Activated CD8-positive, alpha-beta memory T cell treated with anti-CD3 and anti-CD28 coated beads, Interleukin-2, amount 50 U/mL, for 4 hours (primary cell): ENCODE measurements at places on chromosomes 13 and 19.

DNA sequence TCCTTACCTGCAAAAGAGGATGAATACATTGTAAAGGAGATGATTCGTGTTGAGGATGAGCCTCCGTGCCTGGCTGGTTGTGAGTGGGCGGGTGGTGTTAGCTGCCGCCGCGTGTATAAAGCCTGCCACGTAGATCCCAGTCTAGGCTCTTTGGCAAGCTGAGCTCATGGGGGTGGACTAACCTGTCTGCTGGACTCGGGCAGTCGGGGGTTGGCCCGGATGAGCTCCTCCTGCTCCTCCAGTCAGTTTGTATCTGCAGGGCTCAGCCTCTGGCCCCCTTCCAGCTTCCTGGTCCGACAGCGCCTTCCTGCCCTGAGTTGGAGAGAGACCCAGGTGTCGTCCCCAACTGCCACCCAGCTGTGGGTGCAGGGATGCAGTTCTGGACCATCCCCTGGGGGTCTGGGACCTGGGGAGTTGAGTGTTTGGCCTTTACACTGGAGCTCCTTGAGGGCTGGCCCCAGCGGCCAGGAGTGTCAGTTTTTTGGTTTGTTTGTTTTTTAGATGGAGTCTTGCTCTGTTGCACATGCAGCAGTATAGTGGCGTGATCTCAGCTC is 20.9 kb downstream of the TECR start:
- DNase-seq = no peak

GRCh38 chr19:53147645-53148044 is 11.2 kb downstream of the ZNF347 start:
- no peak for DNase-seq

GRCh38 chr13:78103936-78104335 is 185.3 kb upstream of the EDNRB start:
- no peak for DNase-seq

DNA sequence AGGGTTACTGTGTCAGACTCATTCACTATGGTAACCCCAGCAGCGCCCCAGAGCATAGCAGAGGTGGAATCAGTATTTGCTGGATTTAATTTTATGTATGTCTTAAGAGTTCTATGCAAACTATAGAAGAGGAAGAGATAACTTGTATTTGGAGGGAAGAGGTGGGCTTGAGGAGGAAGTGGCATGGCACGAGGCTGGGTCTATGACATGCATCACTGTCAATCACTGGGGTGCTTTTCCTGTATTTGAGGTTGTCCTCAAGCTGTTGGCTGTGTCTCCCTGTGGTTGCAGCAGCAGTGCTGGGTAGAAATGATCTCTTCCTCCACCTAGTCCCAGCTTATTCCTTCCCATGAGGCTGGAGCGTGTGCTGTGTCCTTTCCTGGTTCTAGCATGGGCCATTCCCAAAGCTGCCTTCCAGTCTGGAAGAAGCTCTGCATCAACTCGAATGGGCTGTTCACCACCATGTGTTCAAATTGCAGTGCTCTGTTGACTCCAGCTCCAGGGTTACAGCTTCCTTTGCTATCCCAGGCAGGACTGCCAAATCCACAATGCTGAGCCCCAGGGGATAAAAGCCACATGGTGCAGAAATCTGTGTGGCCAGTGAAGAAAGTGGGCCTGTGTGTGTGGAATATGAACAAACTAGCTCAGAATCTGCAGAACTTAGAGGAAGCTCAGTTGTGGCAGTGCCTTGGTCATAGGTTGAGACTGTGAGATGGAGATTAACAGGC is 73.1 kb upstream of the MTIF3 start:
- no peak for DNase-seq

DNA sequence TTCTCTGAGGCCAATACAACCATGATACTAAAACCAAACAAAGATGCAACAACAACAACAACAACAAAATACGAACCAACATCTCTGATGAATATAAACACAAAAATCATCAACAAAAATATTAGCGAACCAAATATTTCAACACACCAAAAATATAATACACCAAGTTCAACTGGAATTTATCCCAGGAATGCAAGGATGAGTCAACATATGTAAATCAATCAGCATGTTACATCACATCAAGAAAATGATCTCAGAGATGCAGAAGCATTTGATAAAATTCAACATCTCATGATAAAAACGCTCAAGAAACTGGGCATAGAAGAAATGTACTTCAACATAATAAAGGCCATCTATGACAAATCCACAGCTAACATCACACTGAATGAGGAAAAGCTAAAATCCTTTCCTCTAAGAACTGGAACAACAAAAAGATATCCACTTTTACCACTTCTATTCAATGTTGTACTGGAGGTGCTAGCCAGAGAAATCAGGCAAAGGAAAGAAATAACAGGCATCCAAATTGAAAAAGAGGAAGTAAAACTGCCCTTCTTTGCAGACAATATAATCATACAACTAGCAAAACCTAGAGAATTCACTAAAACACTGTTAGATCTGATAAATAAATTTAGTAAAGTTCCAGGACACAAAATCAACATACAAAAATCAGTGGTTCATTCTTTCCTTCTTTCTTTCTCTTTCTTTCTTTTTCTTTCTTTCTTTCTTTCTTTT is 2448.7 kb upstream of the PCDH20 start:
- DNase-seq = no peak

GRCh38 chr13:33227927-33228647 is 57.5 kb downstream of the STARD13 start:
- DNase-seq = no peak

GRCh38 chr13:19834704-19835103 is 28.7 kb downstream of the ZMYM5 start:
- no peak for DNase-seq

DNA sequence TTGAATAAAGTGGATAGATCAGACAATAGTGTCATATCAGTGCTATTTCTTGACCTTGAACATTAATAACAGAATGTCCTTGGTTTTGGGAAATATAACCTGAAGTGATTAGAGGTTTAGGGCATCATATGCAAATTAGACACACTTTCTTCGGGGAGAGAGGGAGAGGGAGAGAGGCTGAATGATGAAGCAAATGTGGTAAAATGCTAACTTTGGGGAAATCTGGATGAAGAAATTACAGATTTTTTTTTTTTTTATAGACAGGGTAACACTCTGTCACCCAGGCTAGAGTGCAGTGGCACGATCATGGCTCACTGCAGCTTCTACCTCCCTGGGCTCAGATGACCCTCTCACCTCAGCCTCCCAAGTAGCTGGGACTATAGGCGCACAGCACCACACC is 3.9 kb upstream of the NCR1 start:
- DNase-seq = no peak

DNA sequence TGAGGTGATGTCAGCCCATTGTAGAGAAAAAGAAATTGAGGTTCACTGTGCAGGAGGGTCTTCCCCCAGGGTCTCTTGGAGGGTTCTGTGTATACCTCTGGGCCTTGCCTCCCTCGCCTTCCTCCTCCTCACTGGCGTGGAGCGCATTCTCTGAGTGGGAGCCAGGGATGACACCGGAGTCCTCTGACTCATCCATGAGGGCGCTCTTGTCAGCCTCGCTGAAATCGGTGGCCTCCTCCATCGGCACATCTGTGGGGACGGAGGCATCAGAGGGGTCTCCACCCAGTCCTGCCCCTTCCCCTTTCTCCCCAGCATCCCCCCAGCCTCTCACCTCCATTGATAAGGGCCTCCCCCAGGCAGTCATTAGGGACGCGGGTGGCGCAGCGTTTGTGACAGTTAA is 16.2 kb downstream of the PRKD2 start:
- DNase-seq = no peak

DNA sequence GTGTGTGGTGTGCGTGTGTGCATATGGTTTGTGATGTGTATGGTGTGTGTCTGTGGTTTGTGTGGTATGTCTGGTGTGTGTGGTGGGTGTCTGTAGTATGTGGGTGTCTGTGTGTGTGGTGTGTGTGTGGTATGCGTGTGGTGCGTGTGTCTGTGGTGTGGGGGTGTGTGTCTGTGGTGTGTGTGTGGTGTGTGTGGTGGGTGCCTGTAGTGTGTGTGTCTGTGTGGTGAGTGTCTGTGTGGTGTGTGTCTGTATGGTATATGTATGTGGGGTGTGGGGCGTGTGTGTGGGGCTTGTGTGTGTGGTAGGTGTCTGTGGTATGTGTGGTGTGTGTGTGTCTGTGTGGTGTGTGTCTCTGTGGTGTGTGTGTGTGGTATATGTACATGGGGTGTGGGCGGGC is 300.7 kb downstream of the TEX29 start:
- DNase-seq = no peak

DNA sequence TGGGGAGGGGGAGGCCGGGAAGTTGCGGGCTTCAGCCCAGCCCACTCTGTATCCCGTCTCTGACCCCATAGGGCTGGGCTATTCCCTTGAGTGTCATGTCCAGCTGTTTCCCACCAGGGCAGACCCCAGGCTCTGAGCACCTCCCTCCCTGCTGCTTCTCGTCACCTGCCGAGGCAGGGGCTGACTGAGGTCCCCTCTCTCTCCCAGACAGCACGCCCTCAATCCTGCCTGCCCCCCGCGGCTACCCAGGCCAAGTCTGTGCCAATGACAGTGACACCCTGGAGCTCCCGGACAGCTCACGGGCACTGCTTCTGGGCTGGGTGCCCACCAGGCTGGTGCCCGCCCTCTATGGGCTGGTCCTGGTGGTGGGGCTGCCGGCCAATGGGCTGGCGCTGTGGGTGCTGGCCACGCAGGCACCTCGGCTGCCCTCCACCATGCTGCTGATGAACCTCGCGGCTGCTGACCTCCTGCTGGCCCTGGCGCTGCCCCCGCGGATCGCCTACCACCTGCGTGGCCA is 625 bp downstream of the F2RL3 start:
- DNase-seq = no peak

DNA sequence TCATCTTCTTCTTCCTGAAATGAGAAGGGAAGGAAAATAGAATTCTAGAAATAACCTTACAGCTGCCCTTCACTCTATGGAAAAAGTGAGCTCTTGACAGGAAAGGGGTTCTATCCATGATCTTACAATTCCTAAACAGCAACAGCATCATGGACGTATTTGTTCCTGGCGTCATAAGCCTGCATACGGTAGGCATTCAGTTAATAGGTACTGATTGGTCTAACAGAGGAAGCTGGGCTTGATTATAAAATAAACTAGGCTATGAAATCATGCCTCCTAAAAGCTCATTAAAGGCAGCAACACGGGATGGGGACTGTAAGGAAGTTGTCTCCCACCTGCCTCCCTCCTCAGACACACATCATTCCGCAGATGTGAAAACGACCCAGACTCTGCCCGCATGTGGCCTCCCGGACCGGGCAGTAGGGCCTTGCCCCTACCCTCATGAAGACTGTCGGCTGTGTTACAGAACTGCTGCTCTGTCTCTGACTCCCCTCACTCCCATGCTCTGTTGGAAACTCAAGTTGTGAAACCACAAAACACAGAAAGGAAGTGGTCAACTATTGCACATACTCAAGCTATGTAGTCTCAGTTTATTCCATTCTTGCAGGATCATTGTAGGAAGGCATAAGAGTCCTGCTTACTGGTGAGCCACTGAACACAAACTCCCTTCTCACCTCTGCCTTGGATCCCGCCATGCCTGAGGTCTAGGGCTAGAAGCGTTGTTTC is 129.8 kb downstream of the DLEU7 start:
- DNase-seq = no peak

DNA sequence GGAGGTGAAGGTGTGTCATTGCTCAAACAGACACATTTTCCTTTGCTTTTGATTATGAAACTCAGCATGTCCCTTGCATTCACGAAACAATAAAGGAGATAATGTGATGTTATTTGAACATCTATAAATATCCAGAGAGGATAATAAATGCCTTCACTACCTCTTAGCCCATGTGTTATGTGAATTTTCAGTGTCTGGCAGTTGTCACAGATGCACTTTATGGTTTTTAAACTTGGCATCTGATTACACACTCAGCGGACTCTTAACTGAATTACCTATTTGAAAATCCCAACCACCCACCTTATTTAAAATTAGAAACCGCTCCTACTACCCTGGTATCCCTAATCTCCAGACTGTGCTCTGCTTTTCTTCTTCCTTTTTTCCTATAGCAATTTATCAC is 254.2 kb downstream of the COG6 start:
- DNase-seq = no peak

DNA sequence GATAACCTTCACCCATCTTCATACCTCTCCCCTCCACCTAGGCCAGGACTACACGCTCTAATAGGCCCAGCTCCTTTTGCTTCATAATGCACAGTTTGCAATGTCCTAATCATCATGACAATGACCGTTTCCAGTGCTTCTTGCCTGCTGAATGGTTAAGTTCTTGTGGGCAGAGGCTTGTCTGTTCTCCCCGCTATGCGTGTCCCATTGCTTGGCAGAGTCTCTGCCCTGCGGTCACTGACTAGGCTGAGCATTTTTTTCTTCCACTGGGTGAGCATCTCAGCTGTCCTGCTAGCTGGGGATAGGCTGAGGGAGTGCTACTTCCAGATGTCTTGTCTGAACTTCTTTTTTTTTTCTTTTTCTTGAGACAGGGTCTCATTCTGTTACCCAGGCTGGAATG is 314.7 kb downstream of the UQCRFS1 start:
- no peak for DNase-seq

- no peak for DNase-seq
Measured at GRCh38 chr19:14475251-14476073, at the start of gene PTGER1. Gene PTGER1, minus strand, starts transcription at chr19:14475354. Its CDS starts 1,034 bp downstream, at chr19:14474320.

DNA sequence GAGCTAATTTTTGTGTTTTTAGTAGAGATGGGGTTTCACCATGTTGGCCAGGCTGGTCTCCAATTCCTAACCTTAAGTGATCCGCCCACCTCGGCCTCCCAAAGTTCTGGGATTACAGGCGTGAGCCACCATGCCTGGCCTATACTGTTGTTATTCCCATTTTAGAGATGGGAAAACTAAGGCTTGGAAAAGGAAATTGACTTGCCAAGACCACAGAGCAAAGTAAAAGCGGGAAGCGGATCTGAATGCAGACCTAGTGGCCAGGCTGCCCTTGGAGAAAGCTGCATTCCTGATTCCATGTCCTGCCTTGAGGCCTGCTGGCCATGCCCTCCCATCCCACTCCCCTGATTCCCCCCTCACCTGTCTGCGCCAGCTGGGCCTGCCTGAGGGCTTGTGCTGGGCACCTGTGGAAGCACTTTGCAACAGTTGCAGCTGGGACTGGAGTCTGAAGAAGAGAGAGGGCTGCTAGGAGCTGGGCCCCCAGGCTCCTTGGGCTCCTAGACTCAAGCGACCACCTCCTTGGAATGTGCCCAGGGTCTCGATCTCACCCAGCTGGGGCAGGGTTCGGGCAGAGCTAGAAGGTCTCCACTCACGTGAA is 5.7 kb downstream of the PALM3 start:
- no peak for DNase-seq

DNA sequence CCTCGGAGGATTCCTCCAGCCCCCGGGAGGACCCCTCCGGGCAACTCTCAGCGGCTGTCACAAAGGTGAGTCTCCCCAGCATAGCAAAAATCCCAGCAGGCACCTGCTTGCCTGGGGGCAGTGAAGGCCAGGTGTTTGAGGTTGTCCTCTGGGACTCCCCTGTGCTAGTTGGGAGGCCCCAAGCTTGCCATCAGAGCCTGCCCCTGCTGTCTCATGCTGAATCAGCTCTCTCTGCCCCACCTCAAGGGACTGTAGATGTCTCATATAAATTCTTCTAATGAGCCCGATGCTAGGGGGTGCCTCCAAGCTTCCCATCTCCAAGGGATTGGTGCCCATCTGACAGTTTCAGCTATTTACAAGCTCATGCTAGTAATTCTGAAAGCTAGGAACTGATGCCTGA is 53.6 kb downstream of the NWD1 start:
- DNase-seq = no peak

- no peak for DNase-seq
Measured at GRCh38 chr19:9939301-9939913, 3.1 kb upstream of the OLFM2 start.

- no peak for DNase-seq
Measured at GRCh38 chr19:49231804-49232203, 74.2 kb downstream of the TRPM4 start.
